Right cardiac atrium (tissue), 5 donors: ENCODE measurements at places on chromosomes 5 and 9. TPM values are rescaled to one million over a fixed set of nuclear protein-coding genes. Genes with fewer than 3 reads are reported as not detected.

PCSK5 gene
- 5.9 TPM for total RNA-seq

PDE6A gene
- total RNA-seq, result not detected

PHYHD1 gene
- 38.8 TPM for total RNA-seq

RELL2 gene
- total RNA-seq, result 1.2 TPM

FST gene
- 2.3 TPM for total RNA-seq

PLEKHG4B gene
- total RNA-seq, result 0.06 TPM

SLC6A19 gene
- total RNA-seq, result not detected

ABLIM3 gene
- 163 TPM for total RNA-seq

RGS7BP gene
- 8.1 TPM for total RNA-seq

ZDHHC11 gene
- 25.0 TPM for total RNA-seq

MYMK gene
- not detected for total RNA-seq

SPATA31E1 gene
- total RNA-seq, result not detected

DNA sequence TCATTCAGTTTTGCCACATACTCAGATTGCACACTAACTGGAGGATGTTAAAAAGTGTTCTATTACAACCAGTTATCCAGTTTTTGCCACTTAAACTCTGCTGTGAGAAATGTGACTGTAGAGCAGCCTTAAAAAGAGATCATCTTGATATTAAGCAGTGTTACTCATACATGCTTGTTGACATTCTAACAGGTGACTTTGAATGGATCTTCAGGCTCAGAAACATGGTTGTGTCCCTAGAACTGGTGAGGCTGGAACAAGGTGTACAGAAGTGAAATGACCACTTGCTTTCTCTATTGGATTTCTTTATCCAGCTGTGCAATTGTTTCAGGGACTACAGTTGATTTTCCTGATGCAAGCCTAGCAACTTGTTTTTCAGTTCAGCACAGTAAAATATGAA, 166.1 kb upstream of the CCDC152 start:
- no peak for DNase-seq

DNA sequence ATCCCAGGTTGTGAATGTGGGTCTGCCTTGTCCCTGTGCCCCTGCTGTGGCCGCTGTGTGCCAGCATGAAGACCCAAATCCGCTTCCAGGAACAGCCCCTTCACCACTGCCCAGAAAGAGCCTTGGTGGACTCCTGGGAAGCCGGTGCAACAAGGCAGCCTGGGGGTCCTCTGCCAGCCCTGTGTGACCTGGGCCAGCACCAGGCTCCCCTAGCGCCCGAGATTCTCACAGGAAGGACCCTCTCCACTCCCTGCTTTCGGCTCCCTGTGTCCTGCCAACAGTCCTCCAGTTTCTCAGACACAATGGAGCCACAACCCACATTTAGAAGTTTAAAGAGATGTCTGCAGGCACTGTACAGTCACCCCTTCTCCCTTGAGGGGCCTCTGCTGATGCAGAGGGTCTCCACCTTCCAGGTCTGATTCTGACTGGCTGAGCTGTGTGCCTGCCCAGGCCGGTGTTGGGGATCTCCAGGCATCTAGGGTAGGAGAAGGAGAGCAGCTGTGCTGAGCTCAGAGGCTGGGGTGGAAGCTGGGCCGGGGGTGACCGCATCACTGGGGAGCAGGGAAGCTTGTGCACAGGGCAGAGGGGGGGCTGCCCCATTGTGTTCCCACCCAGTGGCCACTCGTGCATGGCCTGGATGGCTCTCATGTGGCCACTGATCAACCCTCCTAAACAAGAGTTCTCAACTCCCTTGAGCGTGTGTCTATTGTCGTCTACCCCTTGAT, 174.0 kb downstream of the IRX2 start:
- no peak for DNase-seq

DNA sequence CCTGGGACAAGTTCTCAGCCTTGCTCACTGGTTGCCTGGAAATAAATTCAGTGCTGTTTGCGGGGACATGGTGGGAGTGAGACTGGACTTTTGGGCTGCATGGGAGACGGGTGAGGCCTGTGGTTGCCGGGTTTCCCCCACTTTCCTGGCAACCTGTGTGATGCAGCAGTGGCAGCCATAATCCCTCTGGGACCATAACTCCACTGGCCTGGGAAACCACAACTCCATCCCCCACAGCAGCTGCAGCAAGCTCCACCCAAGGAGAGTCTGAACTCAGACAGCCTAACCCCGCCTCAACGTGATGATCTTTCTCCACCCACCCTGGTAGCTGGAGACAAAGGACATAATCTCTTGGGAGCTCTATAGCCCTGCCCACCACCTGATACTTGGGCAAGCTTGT, 349.9 kb downstream of the PIK3R1 start:
- DNase-seq, result no peak

DNA sequence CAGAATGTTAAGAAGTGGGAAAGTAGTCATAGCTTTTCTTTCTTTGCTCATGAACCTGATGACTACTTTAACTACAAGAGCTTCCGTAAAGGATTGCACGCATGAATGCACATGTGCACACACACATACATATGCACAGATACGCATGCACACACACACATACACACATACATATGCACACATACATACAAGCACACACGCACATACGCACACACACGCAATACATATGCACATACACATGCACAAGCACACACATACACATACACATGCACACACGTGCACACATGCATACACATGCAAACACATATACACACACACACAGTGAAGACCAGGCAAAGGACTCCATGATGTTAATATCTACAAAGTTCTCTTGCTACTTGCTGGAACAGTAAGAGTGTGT, 22.9 kb downstream of the LSM11 start:
- no peak for DNase-seq

GRCh38 chr5:26578002-26578401, 460.4 kb downstream of the CDH9 start:
- no peak for DNase-seq

DNA sequence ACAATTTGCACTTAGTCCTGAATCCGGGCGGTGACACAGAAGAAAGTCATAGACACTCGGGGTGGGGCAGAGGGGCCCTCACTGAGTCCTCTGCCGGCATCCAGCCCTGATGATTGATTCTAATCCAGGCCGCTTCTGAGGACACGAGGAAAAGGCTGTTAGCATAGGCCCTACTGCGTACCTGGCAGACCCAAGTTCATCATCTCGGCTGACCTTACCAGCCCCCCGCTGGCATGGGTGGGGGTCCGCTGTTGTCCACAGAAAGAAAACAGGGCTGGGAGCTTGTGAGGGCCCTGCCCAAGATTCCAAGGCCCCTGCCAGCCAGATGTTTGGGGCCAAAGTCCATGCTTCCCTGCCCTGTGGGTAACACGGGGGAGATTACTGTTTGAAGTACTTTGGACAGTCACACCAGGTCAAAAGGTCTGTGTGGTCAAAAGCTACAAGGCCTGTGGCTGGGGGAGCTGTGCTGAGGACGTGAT, 24.5 kb downstream of the ERGIC1 start:
- DNase-seq, result peak; percentile 67

DNA sequence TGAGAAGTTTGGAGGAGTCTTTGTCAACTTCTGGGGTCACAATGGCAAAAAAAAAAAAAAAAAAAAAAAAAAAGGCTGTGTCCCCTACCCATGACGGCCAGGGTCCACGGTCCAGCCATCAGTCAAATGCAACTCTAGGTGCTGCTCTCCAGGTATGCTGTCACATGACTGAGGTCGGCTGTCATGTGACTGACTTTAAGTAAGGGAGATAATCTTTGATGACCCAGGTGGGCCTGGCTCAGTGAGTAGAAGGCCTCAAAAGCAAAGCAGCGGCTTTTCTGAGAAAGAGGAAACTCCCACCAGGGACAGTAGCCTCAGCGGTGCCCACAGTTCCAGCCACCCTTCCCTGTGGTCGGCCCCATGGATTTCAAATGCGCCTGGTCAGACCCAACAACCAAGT, 117.7 kb downstream of the ROR2 start:
- no peak for DNase-seq

DNA sequence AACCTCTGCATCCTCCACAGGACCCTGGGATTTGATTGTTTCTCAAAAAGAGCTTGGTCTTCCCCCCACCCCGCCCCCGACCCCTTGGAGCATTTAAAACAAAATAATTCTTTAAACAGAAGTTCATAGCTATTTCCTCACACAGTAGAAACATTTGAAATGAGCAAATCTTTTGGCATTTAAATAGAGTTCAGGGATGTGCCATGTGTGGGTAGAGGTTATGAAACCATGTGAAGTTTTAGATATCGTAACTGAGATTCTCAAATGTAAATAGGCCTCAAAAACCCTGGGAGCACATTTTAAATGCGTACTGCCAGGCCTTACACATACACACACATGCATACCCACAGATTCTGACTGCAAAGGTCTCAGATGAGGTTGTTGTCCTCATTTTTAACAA, 66.5 kb downstream of the EPB41L4B start:
- no peak for DNase-seq

- DNase-seq, result no peak
Measured at GRCh38 chr9:110180511-110181434, 27.2 kb downstream of the C9orf152 start.

GRCh38 chr5:179199246-179199645, 139.1 kb downstream of the ZNF354C start:
- no peak for DNase-seq

GRCh38 chr9:5438301-5439162, 807 bp upstream of the PLGRKT start:
- DNase-seq, result no peak

GRCh38 chr5:140420665-140421361, 19.2 kb downstream of the ANKHD1 start:
- DNase-seq, result no peak

GRCh38 chr5:134451225-134451935, 39.7 kb upstream of the CDKN2AIPNL start:
- DNase-seq, result no peak

GRCh38 chr5:171521679-171522078, 102.2 kb downstream of the FGF18 start:
- DNase-seq, result no peak

GRCh38 chr9:36317766-36318165, 59.5 kb upstream of the GNE start:
- no peak for DNase-seq

- DNase-seq, result no peak
Measured at GRCh38 chr5:103373597-103374472, 115.3 kb downstream of the MACIR start.

DNA sequence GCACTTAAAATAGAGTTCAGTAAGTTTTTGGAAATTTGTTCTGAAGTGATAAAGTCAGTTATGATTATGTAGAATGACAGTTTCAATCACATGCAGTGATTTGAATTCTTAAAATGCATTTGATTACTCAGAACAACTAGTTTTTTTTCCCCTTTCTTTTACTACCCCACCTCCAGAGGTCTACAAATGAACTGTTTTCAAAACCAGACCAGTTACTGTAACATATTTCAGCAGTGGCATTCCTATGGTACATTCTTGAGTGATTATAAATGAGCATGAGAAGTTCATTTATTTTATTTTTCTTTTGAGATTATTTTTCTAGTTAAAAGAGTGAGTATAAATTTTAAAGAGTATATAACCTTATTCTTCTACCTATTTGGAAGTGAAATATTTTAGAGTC, 71.6 kb downstream of the NNT start:
- DNase-seq, result no peak

- no peak for DNase-seq
Measured at GRCh38 chr5:66796305-66797292, 200.4 kb downstream of the MAST4 start.

DNA sequence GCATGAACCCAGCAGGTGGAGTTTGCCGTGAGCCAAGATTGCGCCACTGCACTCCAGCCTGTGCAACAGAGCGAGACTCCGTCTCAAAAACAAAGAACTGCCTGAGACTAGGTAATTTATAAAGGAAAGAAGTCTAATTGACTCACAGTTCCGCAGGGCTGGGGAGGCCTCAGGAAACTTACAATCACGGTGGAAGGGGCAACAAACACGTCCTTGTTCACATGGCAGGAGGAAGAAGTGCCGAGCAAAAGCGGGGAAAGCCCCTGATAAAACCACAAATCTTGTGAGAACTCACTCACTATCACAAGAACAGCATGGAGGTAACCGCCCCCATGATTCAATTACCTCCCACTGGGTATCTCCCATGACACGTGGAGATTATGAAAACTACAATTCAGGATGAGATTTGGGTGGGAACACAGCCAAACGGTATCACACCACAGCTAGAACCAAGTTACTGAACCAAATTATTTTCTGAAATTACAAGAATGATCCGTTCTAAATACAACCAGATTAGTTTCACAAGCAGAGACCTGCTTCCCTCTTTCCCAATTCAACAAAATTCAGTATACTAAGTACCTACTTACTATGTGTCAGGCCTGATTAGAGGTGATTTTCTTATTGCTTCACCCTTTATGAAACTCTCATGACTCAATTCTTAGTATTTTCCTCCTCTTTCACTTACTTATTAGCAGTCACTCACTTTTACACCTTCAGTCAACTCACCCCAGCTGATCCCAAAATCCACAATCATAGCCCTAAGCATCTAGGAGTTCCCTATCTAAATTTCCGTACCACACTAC, 8.4 kb downstream of the UBTD2 start:
- DNase-seq, result no peak

- no peak for DNase-seq
Measured at GRCh38 chr5:173530547-173530946, 85.9 kb downstream of the BOD1 start.

- DNase-seq, result no peak
Measured at GRCh38 chr5:17860660-17861315, 226.5 kb downstream of the TAF11L14 start.

DNA sequence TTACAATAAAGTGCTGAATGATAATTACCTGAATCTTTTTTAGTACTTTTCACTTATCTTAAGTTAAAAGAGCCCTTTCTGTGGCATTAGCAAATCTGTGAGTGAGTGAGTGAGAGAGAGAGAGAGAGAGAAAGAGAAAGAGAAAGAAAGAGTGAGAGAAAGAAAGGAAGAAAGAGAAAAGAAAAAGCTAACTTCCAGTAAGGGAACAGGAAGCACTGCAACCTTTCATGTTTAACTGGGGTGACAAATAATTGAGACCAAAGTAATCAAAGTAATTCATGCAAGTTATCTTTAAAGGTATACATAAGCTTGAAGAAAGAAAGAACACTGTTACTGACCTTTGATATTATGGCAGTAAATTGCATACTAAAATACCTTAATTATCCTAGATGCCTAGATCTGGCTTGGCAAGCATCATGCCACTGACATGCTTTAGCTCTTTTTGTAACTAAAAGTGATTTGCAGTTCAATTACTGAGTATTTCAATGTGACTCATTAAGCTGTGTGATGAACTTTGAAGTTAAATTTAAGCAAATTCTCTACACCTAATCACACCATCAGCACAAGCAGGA, 21.7 kb downstream of the FEM1C start:
- DNase-seq, result no peak

DNA sequence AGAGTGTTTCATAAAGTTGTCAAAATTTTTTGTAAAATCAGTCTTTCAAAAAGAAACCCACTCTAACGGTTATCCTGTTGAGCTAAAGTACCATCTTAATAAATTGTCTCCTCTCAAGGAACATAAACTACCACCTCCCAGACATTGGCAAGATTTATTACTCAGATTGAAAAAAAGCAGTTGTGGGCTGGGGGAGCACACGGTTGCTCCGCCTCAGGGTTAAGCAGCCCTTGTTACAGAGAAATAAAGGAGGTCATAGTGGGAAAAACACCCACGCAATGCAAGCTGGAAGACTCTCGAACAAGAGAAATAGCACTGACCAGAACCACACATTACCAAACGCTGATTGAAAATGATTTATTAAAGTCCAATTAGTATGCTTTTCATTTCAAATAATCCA, 165.3 kb downstream of the LPAR1 start:
- no peak for DNase-seq
